ELF-1 (cell line): ENCODE measurements at places on chromosomes 4 and X.

DNA sequence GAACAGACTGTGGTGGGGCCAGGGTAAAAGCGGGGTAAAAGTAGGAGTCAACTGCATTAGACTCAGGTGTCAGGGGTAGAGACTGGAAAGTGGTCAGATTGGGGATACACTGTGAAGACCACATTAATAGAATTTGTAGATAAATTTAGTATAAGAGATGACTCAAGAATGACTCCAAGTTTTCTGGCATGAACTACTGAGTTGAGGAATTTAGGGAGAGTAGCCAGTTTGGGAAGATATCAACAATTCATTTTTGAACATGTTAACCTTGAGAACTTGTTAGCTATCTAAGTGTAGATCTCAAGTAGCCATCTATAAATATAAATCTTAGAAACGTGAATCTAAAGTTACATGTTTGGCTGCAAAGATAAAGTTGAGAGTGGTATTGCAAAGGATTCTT is 206.9 kb upstream of the HCCS start:
- DNase-seq, result no peak

DNA sequence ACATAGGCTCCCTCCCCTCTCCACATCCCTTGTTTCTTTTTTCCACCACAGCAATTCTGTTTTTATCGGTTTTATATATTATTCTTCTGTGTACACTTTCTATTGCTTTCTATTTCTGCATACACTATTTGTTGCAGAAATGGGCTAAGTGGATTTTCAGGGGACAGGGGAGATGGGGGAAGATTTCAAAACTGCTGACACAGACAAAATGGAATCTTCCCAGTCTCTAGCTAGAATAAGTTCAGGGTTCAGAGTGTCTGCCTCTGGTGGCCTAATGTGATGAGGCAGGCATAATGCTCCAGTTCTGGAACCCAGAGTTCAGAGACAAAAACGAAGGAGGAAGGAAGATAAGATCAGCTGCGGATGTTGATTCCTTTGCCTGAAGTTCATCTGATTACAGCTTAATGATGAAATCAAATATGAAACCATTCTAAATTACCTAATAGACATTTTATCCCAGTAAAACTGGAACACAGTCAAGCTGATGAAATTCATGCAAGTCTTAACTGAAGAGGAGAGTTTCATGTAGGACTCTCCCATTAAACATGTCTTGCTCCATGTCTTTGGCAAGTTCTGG is 447.1 kb downstream of the AFF2 start:
- DNase-seq, result no peak

DNA sequence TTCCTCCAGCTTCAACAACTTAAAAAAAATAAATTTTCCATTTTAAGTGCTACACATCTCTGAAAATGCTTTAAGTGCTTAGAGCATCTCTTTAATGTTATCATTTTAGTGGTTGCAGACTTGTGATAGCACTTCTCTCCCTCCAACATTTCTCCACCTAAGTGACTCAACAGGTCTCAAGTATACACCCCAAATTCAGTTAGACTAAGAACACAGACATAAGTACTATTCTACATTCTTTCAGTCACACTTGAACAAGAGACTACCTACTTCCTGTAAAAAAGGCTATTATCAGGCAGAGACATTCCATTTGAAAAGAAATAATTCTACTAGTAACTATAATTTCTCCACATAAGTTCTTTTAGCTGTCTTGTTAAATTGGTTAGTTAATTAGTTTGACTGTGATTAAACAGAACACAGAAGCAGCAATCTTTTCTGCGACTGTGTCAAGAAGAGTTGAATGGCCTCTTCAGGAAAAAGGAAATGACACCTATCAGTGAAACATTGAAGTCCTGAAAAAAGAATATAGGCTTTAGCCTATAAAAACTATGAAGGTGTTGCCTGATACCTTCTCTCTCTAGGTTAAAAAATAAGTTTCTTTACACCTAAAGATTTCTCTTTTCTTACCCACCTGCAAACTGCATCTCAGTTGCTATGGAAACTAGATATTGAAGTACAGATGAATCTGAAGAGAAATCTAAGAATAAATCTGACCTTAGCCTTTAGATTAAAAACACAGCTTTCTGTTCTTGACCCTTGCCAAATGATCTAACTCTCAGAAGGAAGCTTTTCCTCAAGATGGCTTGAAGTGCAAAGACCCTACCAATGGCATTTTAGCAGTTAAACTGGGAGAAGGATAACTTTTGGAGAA is 18.0 kb downstream of the NAF1 start:
- DNase-seq, result no peak

- no peak for DNase-seq
Measured at GRCh38 chrX:4830880-4831557, 1117.6 kb upstream of the PRKX start.

DNA sequence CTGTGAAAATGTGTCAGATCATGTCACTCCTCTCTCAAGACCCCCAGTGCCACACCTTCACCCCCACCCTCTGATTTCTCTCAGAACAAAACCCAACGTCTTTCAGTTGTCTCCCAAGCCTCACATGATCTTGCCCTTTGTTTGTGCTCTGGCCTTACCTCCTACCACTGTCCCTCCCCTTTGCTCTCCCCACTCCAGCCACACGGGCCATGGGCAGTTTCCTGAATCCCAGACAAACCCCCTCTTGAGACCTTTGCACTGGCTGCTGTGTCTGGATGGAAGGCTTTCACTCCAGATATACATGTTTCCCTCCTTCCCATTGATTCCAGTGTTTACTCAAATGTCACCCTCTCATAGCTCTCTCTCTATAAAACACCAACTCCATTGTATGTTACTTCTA is 3.6 kb upstream of the CENPE start:
- no peak for DNase-seq

- no peak for DNase-seq
Measured at GRCh38 chr4:110020646-110021443, 108.2 kb downstream of the EGF start.

DNA sequence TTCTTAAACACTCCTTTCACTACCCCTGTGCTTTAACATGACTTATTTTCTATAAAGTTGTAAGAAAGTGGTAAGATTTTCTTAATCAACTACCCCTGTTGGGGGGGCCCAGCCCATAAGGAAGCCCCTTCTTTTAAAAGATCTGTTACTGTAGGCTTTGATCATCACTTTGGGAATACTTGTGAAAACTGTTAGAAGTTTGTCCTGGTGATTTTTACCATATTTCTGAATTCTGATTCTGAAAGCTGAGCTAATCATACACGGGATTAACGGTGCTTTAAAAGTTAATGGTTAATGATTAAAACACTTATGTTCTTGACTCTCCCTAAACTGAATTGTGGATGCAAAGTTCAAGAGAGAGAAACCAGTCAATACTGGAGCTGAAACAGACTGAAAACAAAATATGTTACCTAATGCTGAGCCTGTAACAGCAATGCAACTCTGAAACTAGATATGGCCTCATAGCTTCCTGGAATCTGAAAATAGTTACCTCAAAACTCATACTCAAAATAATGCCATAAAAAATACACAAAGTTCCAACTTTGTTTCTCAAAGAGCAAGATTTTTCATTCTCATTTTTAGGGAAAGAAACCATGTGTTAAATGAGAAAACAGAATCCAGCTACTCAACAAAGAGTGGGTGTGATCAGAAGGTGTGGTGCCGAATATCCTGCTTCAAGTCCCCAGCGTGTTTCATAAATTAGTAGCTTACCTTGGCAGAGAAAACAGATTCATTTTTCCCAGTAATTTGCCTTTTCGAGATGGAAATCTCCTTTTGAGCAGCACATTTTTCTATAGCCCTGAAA is 31.6 kb downstream of the ADH7 start:
- no peak for DNase-seq

GRCh38 chr4:78545275-78546246 is 6.0 kb upstream of the ANXA3 start:
- DNase-seq, result no peak

DNA sequence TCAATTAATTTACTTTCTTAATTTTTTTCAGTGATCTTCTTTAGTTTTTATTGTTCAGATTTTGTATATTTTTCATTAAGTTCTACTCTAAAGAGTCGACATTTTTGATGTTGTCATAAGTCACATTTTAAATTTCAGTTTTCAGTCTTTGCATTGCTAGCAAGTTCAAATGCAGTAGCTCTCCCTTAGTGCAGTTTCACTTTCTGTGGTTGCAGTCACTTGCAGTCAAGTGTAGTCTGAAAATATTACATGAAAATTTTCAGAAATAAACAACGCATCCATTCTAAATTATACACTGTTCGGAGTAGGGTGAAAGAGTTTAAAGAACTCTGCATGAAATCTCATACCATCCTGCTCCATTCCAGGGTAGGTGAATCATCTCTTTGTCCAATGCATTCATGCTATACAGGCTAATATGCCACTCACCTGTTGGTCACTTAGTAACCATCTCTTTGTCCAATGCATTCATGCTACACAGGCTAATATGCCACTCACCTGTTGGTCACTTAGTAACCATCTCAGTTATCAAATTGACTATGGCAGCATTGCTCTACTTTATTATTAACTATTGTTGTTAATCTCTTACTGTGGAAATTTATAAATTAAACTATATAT is 356.9 kb downstream of the STPG2 start:
- DNase-seq, result no peak

DNA sequence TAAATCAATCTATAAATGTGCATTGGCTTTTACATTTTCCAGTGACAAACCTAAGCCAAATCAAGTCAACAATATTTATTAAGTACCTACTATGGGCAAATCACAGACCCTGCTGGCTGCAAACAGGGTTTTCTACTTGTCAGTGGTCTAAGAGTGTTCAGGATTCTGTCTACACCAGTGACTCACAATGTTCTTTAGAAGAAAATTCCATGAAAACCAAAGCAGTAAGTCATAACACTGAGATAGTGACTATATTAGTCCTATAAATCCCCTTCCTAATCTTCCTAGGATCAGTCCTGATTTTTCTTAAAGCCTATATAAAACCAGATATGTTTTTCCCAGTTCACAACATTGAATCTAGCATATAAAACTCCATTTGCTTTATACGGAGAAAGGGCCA is 69.7 kb downstream of the PPP3CA start:
- no peak for DNase-seq

- peak; percentile 63 for DNase-seq
Measured at GRCh38 chr4:108171339-108172230, 2.9 kb upstream of the LEF1 start.

- no peak for DNase-seq
Measured at GRCh38 chr4:172061204-172061603, 248.0 kb downstream of the GALNTL6 start.

DNA sequence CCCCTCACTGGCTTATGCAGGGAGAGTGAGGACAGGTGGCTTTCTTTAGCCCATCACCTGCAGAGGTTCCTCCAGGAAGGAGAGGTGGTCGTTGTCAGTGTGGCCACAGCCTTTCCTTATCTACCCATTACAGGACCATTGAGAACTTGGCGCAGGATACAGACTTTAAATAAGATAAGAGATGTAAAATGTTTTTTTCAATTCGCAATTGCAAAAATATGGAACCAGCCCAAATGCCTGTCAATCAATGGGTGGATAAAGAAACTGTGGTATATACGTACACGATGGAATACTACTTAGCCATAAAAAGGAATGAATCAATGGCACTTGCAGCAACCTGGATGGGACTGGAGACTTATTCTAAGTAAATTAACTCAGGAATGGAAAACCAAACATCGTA is 6.9 kb upstream of the RNF175 start:
- DNase-seq, result no peak

GRCh38 chr4:6891436-6892170 is 18.0 kb upstream of the TBC1D14 start:
- no peak for DNase-seq

DNA sequence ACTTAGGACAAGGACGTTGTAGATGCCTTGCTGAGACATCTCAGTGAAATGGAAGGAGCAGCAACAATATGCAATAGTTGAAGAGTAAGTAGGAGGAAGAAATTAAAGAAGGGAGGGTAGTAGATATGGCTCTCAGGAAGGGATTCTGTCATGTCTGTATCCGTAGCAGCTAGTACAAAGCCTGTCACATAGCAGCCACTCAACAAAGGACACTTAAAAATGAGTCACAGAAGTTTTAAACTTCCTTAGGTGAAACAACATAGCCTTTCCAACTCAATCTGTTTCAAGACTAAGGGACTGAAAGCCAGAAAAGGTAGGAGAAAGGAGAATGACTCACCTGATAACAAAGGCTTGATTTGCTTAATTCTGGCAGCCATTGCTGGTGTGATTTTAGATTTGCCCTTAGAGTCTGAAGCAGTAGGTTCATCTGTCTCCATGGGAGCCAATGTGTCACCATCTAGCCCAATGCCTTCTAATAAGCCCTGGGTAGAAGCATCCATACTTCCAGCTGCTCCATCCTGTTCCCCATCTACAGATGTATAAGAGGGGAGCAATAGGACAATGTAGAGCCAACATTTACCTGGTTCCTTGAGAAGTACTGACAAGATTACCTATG is 86.6 kb downstream of the HUWE1 start:
- no peak for DNase-seq

DNA sequence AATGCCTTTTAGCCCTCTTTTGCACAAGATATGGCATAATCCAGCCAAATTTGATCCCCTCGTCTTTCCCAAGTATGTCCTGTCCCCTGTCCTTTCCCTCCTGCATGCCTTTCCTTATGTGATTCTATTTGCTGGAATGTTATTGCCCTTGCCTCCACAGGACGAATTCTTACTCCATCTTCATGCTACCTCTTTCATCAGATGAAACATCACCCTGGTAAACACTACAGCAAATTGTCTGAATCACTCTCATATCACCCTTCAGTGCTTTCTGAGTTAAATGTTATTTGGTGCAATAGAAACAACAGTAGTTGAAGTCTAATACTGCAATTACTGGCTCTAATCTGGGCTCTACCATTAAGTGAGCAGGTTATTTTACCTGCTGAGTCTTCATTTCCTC is 52.2 kb upstream of the FAT1 start:
- no peak for DNase-seq

DNA sequence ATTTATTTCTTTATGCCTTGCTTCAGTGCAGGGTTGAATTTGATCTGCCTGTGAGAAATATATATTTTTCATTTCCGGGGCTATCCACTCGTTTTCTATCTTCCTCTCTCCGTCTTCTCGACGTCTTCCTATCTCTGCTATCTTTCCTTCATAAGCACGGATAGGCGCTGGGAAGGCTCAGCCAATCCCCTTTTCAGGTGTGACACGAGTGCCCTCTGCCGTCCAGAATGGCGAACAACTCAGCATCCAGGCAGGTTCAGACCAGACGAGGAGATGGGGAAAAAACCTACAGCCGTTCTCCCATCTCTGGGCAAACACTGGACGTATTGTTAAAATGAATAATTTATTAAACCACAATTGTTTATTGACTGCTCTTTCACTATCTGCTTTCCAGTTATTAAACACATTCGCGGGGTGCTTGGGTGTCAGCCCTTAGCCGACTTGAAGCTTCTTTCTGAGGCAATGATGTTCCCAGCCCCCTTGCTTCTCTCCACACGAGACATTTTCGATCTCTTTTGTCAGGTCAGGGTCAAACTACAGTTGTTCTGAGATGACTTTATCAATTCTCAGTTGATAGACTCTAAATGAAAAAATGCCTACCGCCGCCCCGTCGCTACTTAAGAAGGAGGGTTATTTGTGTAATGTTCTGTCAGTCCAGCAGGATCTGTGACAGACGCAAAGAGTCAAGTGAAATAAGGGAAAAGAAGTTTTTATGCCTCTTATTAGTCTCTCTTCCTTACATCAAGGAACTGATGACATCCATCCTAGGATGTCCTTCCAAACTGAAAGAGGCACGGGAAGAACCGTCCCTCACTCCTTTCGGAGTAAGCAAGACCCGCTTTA is 96.3 kb upstream of the NOCT start:
- DNase-seq, result peak; percentile 90
